ENCODE measurements at places on chromosomes 1 and 21. TPM values are rescaled to one million over a fixed set of nuclear protein-coding genes. Genes with fewer than 3 reads are reported as not detected.
A peak's percentile ranks its signal among the peaks of the same experiment; 100 is the strongest.

Gene TRIM67
- not detected for total RNA-seq

Gene TSPAN2
- 6.0 TPM for total RNA-seq

Gene MFAP2
- total RNA-seq = 49.2 TPM

Gene LIPI
- not detected for total RNA-seq

Gene BCL2L15
- not detected for total RNA-seq

Gene CRNN
- not detected for total RNA-seq

Gene TRIM62
- total RNA-seq = 7.0 TPM

- peaks cover 7% of the 10 kb centered on the region for H3K27me3 ChIP-seq
- no peak overlapping the region for H3K4me3 ChIP-seq
- no peak overlapping the region for H3K27ac ChIP-seq
- H3K4me1 ChIP-seq = peaks cover 13% of the 10 kb centered on the region
Observed at GRCh38 chr1:116289193-116289592, 83.9 kb upstream of the ATP1A1 start.

- H3K27ac ChIP-seq = no peak overlapping the region
- peaks cover 18% of the 10 kb centered on the region for H3K4me1 ChIP-seq
- peak overlapping the region; percentile 47 for H3K4me3 ChIP-seq
Observed at GRCh38 chr1:151837884-151838221, 1.8 kb downstream of the C2CD4D start.

- DNase-seq = no peak
- H3K27ac ChIP-seq = no peak overlapping the region
- no peak overlapping the region for H3K4me3 ChIP-seq
- peaks cover 2% of the 10 kb centered on the region for H3K27me3 ChIP-seq
- no peaks in the 10 kb centered on the region for H3K4me1 ChIP-seq
Observed at GRCh38 chr1:37274938-37275631, 199.3 kb upstream of the ZC3H12A start.

- no peak overlapping the region for H3K27ac ChIP-seq
- H3K4me3 ChIP-seq = no peak overlapping the region
- H3K36me3 ChIP-seq = no peaks in the 10 kb centered on the region
- DNase-seq = no peak
- H3K27me3 ChIP-seq = no peaks in the 10 kb centered on the region
Observed at GRCh38 chr1:13760921-13761320, 60.9 kb downstream of the PRDM2 start.

DNA sequence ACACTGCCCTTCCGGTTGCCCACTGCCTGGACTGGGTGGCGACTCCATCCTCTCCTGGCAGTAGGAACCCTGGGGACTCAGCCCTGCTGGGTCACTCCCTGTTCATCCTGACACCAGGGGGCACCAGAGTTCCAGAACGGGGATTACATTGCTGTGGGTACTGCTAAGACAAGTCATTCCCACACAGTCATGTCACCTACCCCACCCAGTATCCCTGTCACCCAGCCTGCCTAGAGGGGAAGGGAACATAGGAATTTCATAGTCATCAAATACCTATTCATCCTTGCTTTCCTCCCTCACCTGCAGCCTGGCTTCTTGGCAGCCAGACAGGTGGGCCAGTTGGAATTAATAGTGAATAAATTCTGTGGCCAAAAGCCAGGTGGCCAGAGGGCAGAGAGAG lies 9.8 kb upstream of the SFN start:
- DNase-seq = peak; percentile 88
- H3K4me3 ChIP-seq = no peak overlapping the region
- H3K27me3 ChIP-seq = peaks cover 1% of the 10 kb centered on the region
- peaks cover 15% of the 10 kb centered on the region for H3K36me3 ChIP-seq
- H3K4me1 ChIP-seq = peaks cover 26% of the 10 kb centered on the region

- H3K4me1 ChIP-seq = peaks cover 7% of the 10 kb centered on the region
- DNase-seq = no peak
- H3K4me3 ChIP-seq = no peak overlapping the region
- peaks cover 7% of the 10 kb centered on the region for H3K27me3 ChIP-seq
- no peaks in the 10 kb centered on the region for H3K36me3 ChIP-seq
- H3K27ac ChIP-seq = no peak overlapping the region
Observed at GRCh38 chr1:244615301-244615700, 37.6 kb upstream of the DESI2 start.

All from HFFc6 (cell line).